Effector CD8-positive, alpha-beta T cell (primary cell): ENCODE measurements at places on chromosomes 3 and 15.

DNA sequence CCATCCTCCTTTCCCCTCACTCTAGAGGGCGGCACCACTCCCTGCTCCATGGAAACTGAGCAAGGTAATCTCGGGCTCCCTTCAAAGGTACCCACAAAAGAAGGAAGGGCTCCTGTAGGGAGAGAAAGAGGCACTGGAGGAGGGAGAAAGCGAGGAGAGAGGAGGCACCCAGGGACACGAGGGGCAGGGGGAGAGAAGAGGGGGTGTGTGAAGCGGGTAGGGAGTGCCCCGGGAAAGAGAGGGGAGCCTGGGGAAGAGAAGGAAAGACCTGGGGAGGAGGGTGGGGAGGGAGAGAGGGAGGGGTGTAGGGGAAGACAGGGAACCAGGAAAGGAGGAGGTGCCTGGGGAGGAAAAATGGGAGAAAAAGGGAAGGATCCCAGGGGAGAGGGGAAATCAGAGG, 523 bp downstream of the VILL start:
- no peak for DNase-seq

- no peak for DNase-seq
These were observed 26.8 kb upstream of the CSTA start for GRCh38 chr3:122298239-122298638.

DNA sequence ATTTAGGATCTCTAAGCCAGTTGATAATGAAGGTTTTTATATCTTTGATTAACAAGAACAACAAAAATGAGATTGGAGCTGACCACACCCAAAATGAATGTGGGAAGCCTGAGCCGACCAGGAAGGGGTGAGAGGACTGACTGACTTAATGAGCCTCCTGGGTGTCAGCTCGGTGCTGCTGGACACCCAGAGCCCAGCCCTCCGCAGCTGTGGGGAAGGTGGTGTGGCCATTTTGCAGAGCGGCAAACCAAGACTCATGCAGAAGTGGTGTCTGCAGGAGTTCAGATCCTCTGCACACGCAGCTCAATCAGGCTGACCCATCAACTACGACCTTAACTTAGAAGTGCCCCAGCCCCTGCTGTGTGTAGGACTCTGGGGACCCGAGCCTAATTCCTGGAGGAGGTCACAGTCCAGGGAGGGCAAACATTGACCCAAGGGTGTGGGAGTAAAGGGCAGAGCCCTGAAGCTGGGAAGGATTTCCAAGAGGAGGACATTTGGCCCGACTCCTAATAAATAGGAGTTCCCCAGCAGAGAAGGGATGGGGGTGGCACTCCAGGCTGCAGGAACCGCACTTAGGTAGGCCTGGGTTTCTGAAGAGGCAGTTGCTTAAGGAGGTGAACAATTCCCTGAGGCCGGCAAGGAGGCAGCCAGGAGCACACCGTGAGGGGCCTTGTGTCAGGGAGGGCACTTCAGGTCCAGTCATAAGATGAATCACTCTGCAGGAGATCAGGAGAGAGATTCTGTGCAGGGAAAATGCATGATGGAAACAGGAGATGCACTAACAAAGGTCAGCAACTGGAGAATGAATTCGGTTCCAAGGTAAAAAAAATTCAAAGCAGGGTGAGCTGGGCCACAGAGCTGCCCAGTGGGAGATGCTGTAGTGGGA, 197.1 kb upstream of the TPM1 start:
- no peak for DNase-seq

DNA sequence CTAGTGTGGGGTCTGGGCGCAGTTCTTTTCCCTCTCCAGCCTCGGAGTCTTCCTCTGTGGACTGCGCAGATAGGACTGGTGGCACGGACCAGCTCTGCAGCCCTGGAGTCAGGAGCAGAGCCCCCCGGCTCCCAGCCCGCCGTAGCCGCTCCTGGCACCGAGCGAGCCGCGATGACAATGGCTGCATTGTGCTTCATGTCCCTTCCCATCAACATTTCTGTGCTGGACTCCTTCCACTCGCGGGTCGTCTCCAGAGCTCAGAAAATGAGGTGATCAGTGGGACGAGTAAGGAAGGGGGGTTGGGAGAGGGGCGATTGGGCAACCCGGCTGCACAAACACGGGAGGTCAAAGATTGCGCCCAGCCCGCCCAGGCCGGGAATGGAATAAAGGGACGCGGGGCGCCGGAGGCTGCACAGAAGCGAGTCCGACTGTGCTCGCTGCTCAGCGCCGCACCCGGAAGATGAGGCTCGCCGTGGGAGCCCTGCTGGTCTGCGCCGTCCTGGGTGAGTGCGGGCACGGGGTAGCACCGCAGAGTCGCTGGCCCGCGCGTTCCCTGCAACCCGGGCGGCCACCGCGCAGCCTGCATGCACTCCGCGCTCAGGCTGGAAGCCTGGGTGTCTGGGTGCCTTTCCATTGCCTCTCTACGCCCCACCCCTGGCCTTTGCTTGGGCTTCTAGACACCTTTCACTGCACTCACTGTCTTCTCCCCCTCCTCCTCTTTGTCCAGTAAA, at the start of gene TF:
Gene TF (plus strand): TSS at position 413 of the 731 bp plus-strand sequence. CDS start 48 bp downstream, at position 461.
- no peak for DNase-seq

DNA sequence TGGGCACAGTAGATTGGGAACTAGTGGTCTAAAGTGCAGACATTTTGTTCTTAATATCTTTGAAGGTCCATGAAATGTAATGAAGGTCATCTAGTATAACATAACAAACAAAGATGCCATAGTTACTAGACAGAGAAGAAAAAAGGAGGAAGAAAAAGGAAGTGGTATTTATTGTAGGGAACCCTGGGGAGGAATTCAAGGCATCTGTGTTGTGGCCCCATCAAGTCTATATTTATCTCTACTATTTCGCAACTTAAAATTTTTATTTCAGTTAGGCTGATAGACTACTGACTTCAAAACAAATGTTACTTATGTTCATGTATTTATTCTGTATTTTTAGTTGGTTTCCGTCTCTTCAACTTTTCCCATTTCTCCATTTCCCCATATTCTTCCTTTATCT, 48.9 kb upstream of the ZDHHC23 start:
- no peak for DNase-seq

GRCh38 chr3:172211123-172211522, 171.7 kb downstream of the FNDC3B start:
- DNase-seq = no peak

- no peak for DNase-seq
These were observed 5.1 kb downstream of the SLC2A2 start for GRCh38 chr3:171021377-171021776.

- peak; percentile 46 for DNase-seq
These were observed 43.1 kb upstream of the TOPAZ1 start for GRCh38 chr3:44198284-44199269.

DNA sequence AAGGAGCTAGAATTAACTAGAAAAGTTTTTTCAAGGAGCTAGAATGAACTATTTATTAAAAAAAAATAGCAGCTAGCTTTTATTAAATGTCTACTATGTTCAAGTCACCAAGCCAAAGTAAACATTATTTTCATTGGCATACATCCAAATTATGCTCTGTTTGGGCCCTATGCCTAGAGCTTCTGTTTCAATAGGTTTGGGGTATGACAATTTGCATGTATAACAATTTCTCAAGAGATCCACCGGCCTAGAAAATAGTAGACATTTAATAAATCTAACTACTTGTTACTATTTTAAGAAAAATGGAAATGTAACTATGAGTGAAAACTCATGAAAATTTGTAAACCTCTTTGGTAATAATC, 8.0 kb downstream of the GABRR3 start:
- no peak for DNase-seq

DNA sequence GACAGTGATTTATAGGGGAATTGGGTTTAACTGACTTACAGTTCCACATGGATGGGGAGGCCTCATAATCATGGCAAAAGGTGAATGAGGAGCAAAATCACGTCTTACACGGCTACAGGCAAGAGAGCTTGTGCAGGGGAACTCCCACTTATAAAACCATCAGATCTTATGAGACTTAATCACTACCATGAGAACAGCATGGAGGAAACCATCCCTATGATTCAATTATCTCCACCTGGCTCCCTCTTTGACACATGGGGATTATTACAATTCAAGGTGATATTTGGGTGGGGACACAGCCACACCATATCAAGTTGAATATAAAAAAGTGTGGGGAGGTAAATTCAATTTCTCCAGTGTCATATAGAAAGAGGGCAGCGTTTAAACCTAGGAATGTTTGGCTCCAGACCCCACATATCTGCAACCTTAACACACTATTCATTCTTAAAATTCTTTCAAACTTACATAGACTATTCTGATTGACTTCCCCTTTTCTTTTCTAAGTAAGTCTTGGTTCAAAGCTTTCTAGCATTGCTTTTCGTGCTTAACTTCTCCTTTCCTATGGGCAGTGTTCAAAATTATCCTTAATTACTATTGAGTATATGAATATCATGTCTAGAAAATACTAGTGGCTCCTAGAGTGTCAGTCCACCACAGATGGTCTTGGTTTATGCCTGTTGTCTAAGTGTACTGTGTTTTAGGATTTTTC, 446.7 kb upstream of the GBE1 start:
- DNase-seq = no peak
